ENCODE measurements at places on chromosomes 7 and 10.

GRCh38 chr7:24456526-24457218, 116.6 kb upstream of the PALS2 start:
- no peak for DNase-seq

DNA sequence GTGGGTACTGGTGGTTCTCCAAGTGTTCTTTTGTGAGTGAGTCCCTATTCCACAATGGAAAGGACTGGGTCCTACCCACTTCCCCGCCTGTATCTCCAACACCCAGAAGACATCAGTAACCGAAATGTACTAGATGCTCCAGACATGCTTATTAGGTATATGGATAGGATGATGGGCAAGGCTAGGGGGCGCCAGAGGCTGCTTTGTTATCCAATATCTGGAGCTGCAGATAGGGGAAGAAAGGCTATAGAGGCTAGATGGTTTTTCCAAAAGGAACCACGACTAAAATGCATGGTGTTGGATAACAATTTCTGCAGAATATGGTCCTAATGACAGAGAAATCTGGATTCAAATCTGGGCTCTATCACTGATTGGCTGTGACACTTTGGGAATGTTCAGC, 56.2 kb upstream of the TM9SF3 start:
- DNase-seq, result peak; percentile 28

- DNase-seq, result no peak
Observed at GRCh38 chr7:84372712-84373111, 178.1 kb upstream of the SEMA3A start.

DNA sequence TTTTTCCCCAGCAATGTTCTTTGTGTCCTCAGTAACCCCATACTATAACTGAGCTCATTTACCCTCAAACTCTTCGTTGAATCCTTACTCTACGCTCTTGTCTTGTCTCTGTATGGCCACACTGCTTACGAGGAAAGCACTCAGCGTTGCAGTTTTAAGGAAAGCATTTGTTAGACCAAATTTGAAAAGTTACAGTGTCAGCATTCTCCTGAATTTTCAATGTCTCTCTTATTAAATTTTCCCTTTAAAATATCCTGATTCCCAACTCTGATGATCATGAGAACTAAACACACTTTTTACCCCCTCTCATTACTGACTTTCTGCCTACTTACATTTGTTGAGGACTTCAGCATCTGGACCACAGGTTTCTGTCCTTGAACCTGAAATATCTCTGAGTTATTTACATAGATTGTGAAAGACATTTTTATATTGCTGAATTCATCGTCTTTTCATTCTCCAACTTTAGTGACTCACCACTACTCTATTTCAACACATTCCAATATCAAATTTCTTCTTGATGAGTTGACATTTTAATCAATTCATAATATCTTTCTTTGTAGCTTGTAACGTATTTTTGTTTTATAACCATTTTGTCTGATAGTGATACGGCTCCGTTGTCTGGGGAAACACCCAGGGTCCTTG, 19.8 kb upstream of the VWDE start:
- peak; percentile 23 for DNase-seq

DNA sequence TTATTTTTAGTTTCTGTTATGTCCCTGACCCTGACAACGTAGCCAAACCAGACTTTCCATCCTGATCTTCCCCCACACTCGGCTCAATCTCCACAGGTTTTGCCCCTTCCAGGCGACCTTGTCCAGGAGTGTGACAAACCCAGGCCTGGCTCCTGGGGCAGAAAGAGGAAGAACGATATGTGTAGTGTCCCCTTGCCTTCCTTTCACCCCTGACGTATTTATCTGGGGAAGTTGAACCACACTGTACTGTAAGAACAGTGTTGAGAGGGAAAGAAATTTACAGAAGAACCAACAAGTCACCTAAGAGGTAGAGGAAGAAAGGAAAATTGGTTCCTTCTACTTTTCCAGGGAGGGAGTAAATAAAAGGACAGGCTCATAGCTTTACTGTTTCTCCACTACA, 158.0 kb downstream of the VTI1A start:
- DNase-seq, result no peak

- DNase-seq, result no peak
Observed at GRCh38 chr7:159136442-159136841, 8.2 kb downstream of the VIPR2 start.

GRCh38 chr7:94642838-94643653, 12.9 kb downstream of the SGCE start:
- DNase-seq, result no peak

DNA sequence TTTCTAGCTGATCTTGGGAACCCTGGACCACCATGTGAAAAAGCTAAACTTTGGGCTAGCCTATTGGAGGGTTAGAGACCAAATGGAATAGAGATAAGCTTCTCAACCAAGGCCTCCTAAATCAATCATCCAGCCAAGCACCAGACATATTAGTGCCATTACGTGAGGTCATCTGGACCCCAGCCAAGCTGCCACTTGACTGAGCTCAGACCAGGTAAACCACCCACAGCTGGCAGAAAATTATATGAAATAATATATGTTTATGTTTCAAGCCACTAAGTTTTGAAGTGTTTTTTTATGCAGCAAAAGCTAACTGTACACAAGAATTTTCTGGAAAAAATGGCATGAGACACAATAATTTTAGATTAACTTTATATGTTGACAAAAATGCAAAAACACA, 82.6 kb upstream of the PCGF5 start:
- DNase-seq, result no peak

DNA sequence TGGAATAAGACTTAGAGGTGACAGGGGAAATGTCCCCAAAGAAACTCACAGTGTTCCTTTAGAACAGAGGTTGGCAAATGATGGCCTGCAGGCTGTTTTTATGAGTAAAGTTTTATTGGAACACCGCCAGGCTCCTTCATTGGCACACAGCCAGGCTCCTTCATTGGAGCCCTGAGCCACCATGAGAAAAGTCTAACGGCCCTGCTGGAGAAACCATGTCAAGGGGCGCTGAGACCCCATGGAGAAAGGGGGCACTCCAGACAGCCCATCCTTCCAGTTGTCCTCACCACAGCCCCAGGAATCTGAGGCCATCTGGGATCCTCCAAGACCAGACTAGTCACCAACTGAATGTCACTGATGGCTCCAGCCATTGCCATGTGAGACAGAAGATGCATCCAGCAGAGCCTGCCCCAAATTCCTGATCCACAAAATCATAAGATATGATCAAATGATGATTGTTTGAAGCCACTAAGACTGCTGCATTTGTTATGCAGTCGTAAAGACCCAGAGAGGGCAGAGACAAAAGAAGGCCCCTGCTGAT, 88.2 kb upstream of the GPR26 start:
- DNase-seq, result no peak

DNA sequence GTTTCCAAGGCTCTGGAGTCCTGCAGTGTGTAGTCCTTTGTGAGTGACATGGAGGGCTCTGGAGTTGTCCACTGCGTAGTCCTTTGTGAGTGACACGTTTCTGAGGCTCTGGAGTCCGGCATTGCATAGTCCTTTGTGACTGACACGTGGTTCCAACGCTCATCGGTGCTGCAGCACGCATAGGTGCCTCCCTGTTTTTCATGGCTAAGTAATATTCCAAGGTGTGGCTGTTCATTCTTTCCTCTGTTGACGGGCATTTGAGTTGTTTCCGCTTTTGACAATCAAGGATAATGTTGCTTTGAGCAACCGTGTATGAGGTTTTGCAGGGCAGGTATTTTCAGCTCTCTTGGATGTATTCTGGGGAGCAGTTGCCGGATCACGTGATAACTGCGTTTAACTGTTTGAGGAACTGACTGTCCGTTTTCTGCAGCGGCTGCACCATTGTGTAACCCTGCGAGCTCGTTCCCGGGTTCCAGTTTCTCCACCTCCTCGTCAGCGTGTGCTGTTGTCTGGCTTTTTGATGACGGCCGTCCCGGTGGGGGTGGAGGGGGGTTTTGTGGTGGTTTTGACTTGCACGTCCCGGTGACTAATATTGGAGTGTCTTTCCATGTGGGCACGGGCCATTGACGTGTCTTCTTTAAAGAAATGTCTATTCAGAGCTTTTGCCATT, 21.1 kb downstream of the FAM20C start:
- no peak for DNase-seq

DNA sequence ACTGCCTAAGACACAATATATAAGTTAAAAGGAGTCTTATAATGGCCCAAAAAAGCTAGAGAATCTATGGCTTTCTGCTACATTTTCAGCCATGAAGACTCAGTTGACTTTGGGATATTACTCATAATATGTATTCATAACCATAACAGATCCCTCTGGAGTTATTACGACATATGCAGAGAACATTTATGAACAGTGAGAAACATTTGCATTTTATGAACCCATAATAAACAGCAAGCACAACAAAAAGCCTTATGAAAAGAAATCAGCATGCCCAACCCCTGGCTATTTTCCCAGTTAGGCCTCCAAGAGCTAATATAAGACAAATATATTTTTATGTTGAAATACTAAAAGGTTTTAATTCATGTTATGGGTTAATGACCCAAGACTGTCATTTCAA, 52.4 kb downstream of the ARMH3 start:
- no peak for DNase-seq

DNA sequence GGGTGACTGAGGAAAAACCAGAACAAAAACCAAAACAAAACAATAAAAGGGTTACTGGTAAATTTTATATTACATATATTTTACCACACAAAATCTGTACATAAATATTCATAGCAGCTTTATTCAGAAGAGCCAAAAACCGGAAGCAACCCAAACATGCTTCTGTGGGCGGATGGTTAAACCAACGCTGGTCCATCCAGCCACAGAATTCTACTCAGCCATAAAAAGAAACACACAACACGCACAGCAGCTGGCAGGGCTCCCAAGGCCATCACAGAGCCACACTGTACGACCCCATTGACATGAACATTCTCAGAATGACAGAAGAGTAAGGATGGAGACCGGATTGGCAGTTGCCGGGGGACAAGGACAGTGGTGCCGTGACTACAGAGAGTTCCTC, 83.6 kb downstream of the PROSER2 start:
- DNase-seq, result no peak

DNA sequence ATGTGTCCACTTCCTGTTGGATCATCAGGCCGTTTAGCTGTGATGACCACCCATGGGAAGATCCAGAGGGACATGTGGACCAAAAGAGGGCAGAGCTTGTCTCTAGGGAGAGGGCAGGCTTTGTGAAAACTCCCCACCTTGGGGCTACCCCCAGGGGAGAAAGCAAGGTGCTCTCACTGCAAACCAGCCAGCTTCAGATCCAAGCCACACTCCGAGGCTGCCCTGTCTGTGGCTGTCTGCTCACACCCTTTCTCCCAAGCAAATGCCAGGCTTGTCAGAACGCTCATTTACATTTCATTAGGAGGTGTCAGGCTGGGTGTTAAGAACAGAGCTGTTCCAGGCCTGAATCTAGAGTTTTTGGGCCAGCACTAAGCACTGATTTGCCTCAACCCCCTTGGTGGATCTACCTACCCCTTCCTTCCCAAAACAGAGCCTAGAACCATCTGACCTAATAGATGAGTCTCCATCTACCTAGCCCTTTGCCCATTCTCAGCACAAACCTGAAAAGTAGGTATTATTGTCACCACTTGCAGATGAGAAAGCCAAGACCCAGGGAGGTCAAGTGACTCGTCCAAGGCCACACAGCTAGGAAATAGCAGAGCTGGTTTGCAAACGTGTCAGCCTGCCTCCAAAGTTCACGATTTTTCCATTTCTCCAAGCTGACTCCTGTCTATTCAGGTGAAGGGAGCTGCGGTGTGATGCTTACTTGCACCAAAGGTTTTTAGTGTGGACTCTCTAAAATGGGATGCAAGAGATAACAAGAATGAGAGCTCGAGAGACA, 130.9 kb downstream of the EMX2 start:
- DNase-seq, result no peak

- DNase-seq, result peak; percentile 74
Observed at GRCh38 chr10:102114861-102115618, 5.1 kb downstream of the LDB1 start.

- DNase-seq, result no peak
Observed at GRCh38 chr10:129754211-129755050, 209.6 kb downstream of the EBF3 start.

DNA sequence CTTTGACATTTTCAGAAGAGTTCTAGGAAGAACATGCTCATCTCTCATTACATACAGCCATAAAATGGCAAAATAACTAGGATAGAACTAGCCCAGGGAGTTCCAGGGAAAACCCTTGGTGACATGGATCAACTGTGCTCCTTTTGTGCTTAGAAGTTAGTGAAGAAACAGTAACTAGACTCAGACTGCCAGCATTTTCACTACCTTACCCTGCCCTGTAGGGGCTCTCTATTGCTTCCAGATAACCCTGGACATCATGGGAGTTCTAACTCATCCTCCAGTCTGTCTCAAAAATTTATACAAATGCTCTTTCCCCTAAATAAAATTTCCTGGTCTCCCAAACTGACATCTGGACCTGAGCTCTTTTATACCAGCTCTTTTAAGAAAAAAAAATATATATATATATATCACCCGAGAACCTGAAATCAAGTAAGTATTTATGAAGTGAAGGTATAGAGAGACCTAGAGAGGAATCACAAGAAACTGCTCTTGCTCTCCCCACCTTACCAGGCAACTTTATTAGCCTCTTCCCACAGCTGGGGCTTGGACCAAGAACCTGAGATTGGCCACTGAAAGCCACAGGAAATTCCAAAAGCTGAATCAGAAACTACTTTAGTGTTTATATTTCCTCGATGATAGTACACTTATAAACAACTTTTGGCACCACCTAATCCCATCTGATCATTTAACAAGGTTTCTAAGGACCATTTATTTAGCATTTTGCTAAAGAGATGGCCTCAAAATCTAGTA, 101.4 kb downstream of the RELN start:
- peak; percentile 0 for DNase-seq

DNA sequence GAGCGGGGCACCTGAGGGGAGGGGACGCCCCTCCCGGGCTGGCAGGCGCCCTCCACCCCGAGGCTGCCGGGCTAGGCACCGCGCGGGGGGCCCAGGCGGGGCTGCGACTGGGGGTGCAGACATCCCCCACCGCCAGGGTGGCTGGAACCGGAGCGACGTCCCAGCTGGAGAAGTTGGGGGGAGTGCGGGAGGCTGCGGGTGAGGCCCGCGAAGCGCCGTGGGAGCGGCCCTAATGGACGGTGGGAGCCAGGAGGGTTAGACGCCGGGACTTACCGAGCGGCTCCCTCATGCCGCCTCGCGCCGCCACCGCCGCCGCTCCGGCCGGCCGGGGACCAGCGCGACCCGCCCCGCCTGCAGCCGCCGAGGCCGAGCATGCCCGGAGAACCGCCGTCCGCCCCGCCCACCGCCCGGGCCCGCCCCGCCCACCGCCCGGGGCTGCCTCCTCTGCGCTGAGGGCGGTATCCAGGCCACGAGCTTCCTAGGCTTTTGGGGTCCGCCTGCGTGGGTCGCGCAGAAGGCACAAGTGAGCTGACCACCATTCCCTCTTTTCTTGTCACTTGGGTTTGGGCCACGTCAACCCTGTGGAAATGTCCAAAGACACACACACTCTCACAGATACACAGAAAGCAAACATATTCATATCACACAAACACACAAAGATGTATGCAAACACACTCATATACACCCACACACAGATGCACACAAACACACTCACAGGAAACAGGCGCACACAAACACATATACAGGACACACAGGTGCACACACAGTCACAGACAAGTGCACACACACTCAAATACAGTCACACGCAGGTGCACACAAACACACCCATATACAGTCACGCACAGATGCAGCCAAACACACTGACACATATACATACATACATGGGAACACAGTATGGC, at the start of gene JCAD:
TSS of gene JCAD (minus strand) at position 378 of the 899 bp plus-strand sequence. CDS start 11,774 bp downstream, outside the sequence.
- DNase-seq, result peak; percentile 67
